ENCODE measurements at places on chromosomes 11 and 22. TPM values are rescaled to one million over a fixed set of nuclear protein-coding genes. Genes with fewer than 3 reads are reported as not detected.

DCDC1 gene
- not detected for total RNA-seq

ALDH3B2 gene
- total RNA-seq = not detected

AGBL2 gene
- 0.45 TPM for total RNA-seq

CYP2R1 gene
- total RNA-seq = 7.6 TPM

CFAP300 gene
- total RNA-seq = 2.1 TPM

MUC5AC gene
- total RNA-seq = not detected

Measured in SJSA1 (cell line).